ENCODE measurements at places on chromosomes 1 and 21. TPM values are rescaled to one million over a fixed set of nuclear protein-coding genes. Genes with fewer than 3 reads are reported as not detected.

GRCh38 chr1:7584643-7585042, 186.5 kb upstream of the VAMP3 start:
- no peak for DNase-seq

DNA sequence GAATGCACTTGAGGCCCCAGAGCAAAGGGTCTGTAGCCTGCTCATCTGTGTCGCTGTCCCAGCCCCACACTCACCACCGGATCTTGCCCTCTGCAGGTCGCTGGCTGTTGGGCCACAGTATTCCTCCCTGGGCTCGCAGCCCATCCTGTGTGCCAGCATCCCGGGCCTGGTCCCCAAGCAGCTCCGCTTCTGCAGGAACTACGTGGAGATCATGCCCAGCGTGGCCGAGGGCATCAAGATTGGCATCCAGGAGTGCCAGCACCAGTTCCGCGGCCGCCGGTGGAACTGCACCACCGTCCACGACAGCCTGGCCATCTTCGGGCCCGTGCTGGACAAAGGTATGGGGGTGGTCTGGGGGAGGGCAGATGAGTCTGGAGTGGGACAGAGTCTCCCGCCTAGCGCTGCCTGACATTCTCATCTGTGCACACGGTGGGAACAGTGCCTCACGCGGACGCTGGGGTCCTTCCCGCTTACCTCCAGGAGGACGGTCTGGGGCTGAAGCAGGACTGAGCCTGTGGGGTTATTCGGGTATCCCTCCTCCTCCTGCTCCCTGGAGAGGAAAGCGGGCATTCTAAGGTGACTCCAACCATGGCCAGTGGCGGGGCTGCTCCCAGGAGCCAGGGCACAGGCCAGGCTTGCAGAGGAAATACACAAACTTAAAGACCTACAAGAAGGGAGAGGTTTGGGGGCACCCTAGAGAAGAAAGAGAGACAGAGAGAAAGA, 15.9 kb downstream of the WNT3A start:
- DNase-seq: no peak

- DNase-seq: no peak
These were observed 108.0 kb upstream of the KIF26B start for GRCh38 chr1:245046769-245047168.

S100A16 gene
- 2,367 TPM for total RNA-seq

NKAIN1 gene
- total RNA-seq: 0.30 TPM

KRTAP21-2 gene
- not detected for total RNA-seq

All from esophagus squamous epithelium (tissue), 5 donors.